COR-L47 (cell line): ENCODE measurements at places on chromosomes 7 and 10.

GRCh38 chr10:34824870-34825269, 9.8 kb upstream of the PARD3 start:
- no peak for DNase-seq

DNA sequence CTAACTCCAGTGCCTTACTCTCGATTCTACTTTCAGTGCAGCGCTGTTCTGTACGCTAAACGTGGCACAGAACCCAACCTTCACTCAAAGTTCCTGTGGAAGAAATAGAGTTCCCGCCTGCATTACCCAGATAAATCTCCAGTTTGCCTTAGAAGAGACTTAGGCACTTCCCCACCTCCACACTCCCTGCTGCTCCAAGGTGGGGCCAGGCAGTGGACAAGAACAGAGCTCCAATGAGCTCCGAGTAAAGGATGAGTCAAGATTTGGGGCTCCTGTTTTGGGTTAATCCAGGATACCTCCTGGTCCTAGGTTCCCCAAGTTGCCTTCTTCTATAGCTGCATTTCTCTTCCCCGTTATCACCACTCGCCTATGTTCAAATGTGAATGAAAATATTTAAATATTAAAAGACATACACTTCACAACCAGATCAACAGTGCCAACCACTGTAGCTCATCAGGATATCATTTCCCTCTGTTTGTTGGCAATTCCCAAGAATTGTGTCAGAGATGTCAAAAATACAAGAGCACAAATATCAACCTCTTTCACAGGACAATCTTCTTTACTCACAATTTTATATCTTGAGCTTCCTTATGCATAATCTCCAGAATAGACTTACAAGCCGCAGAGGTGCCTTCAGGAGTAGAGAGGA, 48.0 kb downstream of the MALSU1 start:
- DNase-seq: no peak

- DNase-seq: no peak
These were observed 608.8 kb downstream of the LRMDA start for GRCh38 chr10:76040107-76040829.

DNA sequence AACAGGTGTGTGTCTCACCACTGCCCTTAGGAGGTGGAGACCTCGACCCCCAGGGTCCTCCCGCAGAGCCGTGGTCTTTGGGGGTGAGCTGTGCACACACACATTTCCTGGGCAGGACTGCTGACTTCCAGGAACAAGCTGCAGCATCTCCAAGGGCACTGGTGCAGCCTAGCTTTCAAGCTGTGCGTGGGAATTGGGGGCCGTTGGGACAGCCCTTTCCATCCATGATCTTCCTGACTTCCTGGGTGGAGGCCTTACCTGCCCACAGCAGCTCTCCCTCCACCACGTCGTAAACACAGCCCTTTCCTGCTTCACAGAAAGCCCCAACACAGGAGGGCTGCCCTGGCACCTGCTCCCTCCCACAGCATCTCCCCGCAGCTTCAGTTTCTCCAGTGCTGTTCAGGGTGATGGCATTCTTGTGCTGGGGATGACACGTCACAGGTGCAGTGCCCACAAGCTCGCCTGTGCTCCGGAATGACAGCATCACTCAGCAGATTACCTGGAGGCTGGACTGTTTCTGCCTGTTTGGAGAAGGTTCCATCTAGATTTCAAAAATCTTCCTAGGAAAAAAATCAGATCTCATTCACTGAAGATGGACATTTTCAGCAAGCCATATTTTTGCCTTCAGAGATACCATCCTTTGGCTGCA, 208.0 kb upstream of the PPP2R2D start:
- DNase-seq: no peak

- DNase-seq: no peak
These were observed 1.3 kb upstream of the EEF1AKMT2 start for GRCh38 chr10:124792998-124793352.

DNA sequence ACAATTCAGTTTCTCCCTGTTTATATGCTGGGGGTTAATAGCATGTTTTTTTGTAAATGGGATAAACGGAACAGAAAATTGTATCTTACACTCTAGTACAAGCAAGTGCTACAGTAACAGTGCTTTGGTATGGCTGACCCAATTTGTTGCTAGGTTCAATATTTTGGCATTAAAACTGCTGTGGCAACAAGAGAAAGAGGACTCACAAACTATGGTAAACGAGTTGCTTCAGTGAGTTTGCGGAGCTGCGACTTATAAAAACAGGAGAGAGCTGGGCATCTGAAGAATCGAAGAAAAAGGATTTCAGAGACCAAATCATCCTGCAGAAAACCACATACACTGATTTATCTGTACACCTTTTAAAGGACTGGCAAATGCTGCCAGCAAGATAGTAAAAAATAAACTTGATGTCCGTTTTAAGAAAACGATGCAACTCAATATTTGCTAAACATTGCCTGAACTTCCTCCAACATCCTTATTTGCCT, 2.2 kb downstream of the GLUD1 start:
- no peak for DNase-seq
